ENCODE measurements at places on chromosomes 4 and X. TPM values are rescaled to one million over a fixed set of nuclear protein-coding genes. Genes with fewer than 3 reads are reported as not detected.
A peak's percentile ranks its signal among the peaks of the same experiment; 100 is the strongest.

- peaks cover 18% of the 10 kb centered on the region for H3K27me3 ChIP-seq
- H3K4me1 ChIP-seq = no peaks in the 10 kb centered on the region
- H3K27ac ChIP-seq = no peak overlapping the region
- DNase-seq = no peak
- no peak overlapping the region for H3K4me3 ChIP-seq
- H3K36me3 ChIP-seq = no peaks in the 10 kb centered on the region
Measured at GRCh38 chr4:185730387-185730786, 81.6 kb downstream of the SORBS2 start.

Gene CLCN4
- not detected for total RNA-seq

GRCh38 chr4:84362896-84363655 lies 136.0 kb downstream of the NKX6-1 start:
- no peaks in the 10 kb centered on the region for H3K27me3 ChIP-seq
- DNase-seq = no peak
- no peak overlapping the region for H3K27ac ChIP-seq
- no peaks in the 10 kb centered on the region for H3K4me1 ChIP-seq
- no peak overlapping the region for H3K4me3 ChIP-seq

Gene GYPB
- not detected for total RNA-seq

Gene STIM2
- total RNA-seq = 61.0 TPM

- peaks cover 37% of the 10 kb centered on the region for H3K4me1 ChIP-seq
- H3K36me3 ChIP-seq = peaks cover 8% of the 10 kb centered on the region
- no peak overlapping the region for H3K27ac ChIP-seq
- H3K4me3 ChIP-seq = no peak overlapping the region
- no peaks in the 10 kb centered on the region for H3K27me3 ChIP-seq
Measured at GRCh38 chr4:98932539-98932938, 3.6 kb upstream of the EIF4E start.

DNA sequence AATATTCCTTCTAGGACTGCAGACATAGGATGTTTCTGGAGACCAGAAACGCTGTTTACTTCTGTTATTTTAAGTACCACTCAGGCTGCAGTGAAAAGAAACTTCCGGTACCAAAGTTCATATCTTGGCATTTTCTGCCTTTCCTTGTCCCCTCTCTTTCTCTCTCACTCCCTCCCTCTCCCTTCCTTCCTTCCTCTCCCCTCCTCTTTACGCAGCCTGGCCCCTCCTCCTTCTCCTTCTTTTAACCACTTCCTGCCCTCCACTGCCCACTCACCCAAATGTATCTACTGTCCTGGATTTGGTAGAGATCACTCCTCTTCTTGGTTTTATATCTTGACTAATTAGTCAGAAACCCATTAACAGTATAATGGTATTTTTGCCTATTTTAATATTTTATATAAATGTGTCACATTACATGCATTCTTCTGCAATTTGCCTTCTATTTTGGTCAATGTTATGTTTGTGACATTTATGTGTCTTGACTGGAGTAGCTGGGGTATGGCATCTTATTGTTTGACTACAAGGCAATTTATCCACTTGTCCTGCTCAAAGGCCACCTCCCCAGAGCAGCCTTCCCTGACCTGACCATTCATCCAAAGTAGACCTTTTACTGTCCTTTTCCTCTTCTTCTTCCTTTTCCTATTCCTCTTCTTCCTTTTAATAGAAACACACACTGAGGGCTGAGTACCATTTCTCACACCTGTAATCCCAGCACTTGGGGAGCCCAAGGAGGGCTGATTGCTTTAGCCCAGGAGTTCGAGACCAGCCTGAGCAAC lies 56.9 kb downstream of the BCOR start:
- no peak for DNase-seq
- H3K27me3 ChIP-seq = no peaks in the 10 kb centered on the region

DNA sequence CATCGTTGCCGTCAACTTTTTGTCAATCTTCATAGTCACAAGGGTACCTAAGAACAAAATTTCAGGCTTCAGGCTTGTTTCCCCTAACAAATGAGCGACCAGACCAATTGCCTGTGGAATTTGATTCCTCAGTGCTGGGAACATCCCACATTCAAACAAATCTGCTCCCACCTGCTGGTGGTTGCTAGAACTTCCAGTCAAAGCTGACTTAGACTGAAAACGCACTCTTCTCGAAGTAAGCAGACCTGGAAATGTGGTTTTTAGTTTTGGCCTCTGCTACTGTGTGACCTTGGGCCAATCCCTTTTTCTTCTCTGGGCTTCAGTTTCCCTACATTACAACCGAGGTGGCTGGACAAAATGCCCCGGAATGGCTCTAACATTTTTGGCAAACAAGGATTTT lies 1.8 kb upstream of the GABRQ start:
- H3K36me3 ChIP-seq = no peaks in the 10 kb centered on the region
- H3K4me1 ChIP-seq = no peaks in the 10 kb centered on the region
- DNase-seq = no peak
- H3K4me3 ChIP-seq = no peak overlapping the region

Gene PABPC1L2B
- not detected for total RNA-seq

- no peaks in the 10 kb centered on the region for H3K4me1 ChIP-seq
- no peak for DNase-seq
- H3K36me3 ChIP-seq = no peaks in the 10 kb centered on the region
- H3K4me3 ChIP-seq = no peak overlapping the region
- no peak overlapping the region for H3K27ac ChIP-seq
Measured at GRCh38 chr4:181258569-181258968, 984.6 kb upstream of the TENM3 start.

DNA sequence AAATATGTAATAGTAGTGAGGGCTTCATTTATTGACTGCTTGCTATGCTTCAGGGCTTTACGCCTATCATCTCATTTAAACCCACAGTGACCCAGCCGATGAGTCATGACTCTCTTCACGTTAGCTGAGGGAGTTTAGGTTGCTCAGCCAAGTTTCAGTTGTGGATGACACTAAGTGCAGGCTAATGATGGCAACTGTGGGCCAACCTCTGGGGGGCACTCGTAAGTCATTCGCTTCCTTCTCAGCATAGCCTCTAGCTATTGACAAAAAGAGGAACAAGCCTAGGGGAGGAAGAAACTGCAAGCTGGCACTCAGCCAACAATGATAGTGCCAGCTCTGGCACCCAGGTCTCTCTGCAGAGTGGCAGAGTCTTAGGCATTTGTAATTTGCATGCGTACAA lies 325.0 kb downstream of the ARHGAP10 start:
- H3K27me3 ChIP-seq = no peaks in the 10 kb centered on the region
- DNase-seq = peak; percentile 72
- H3K4me3 ChIP-seq = no peak overlapping the region
- H3K36me3 ChIP-seq = peaks cover 46% of the 10 kb centered on the region

DNA sequence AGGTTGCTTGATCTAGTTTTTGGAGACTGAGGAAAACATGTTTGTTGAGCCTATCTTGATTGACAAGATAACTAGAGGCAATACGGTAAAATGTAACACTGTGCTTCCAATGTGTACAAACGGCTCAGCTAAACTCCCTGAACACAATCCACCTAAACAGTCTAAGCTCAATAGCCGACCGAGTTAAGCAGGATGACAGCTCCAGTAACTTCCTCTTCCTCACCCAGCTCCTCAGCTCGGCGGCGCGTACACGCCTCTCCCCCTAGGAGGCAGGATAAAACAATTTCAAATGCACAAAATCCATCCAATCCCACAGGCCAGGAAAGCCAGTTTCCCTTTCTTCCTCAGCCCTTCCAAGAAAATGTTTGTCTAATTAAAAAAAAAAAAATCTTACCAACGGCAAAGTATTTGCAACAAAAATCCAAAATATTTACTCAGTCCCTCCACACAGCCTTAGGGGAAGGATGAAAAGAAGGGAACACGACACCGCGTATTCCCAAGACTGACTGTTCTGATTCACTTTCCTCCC lies 1.0 kb downstream of the CNOT6L start:
- DNase-seq = peak; percentile 57
- peaks cover 32% of the 10 kb centered on the region for H3K36me3 ChIP-seq
- peak overlapping the region; percentile 96 for H3K27ac ChIP-seq
- peaks cover 56% of the 10 kb centered on the region for H3K4me1 ChIP-seq
- no peaks in the 10 kb centered on the region for H3K27me3 ChIP-seq

- H3K36me3 ChIP-seq = peaks cover 15% of the 10 kb centered on the region
- no peak overlapping the region for H3K4me3 ChIP-seq
- DNase-seq = no peak
- no peak overlapping the region for H3K27ac ChIP-seq
- H3K27me3 ChIP-seq = no peaks in the 10 kb centered on the region
Measured at GRCh38 chr4:98510340-98510739, 148.1 kb downstream of the TSPAN5 start.

- no peaks in the 10 kb centered on the region for H3K27me3 ChIP-seq
- H3K36me3 ChIP-seq = no peaks in the 10 kb centered on the region
- no peak overlapping the region for H3K27ac ChIP-seq
- H3K4me1 ChIP-seq = no peaks in the 10 kb centered on the region
- no peak for DNase-seq
- H3K4me3 ChIP-seq = no peak overlapping the region
Measured at GRCh38 chr4:166077782-166078181, 204.7 kb downstream of the TLL1 start.

Gene AMER1
- total RNA-seq = 4.2 TPM

GRCh38 chrX:40097504-40098263 lies at the start of gene BCOR:
BCOR (minus strand) TSS chrX:40097958; CDS start chrX:40077929, 20,029 bp downstream.
- peak; percentile 80 for DNase-seq
- peaks cover 28% of the 10 kb centered on the region for H3K4me1 ChIP-seq
- no peaks in the 10 kb centered on the region for H3K27me3 ChIP-seq
- peak within 1 kb of the TSS; percentile 91 for H3K4me3 ChIP-seq
- H3K36me3 ChIP-seq = peaks cover 10% of the 10 kb centered on the region

Gene PRDM5
- not detected for total RNA-seq

DNA sequence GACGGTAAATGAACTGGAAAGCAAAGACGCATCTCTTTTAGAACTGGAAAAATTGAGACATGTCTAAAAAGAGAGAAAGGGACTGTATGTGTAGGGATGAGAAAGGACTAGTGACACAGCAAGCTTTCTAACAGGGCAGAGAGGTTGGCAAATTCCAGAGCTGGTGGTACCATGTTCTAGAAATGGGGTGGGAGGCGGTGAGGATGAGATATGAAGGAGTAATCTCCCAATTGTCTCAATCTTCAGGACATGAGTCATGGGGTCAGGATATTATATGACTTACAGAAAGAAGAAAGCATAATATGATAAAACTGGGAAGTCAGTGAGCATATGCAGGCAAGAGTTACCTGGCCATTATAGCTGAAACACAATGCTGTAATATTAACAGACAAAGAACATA lies 14.2 kb downstream of the TAB3 start:
- no peak for DNase-seq
- peaks cover 11% of the 10 kb centered on the region for H3K36me3 ChIP-seq
- H3K27me3 ChIP-seq = no peaks in the 10 kb centered on the region
- H3K4me1 ChIP-seq = peaks cover 13% of the 10 kb centered on the region
- no peak overlapping the region for H3K27ac ChIP-seq

- no peak overlapping the region for H3K4me3 ChIP-seq
- H3K36me3 ChIP-seq = no peaks in the 10 kb centered on the region
- DNase-seq = no peak
- no peak overlapping the region for H3K27ac ChIP-seq
- no peaks in the 10 kb centered on the region for H3K4me1 ChIP-seq
Measured at GRCh38 chrX:95059909-95060308, 1385.9 kb downstream of the FAM133A start.

Gene FDCSP
- total RNA-seq = not detected

- peak overlapping the region; percentile 33 for H3K27ac ChIP-seq
- H3K36me3 ChIP-seq = peaks cover 29% of the 10 kb centered on the region
- no peak for DNase-seq
- H3K4me1 ChIP-seq = no peaks in the 10 kb centered on the region
Measured at GRCh38 chrX:46865281-46865680, 28.4 kb downstream of the RP2 start.

Gene TCEAL2
- total RNA-seq = not detected

GRCh38 chr4:107654694-107655093 lies 65.3 kb downstream of the PAPSS1 start:
- peaks cover 18% of the 10 kb centered on the region for H3K36me3 ChIP-seq
- H3K27ac ChIP-seq = no peak overlapping the region
- no peaks in the 10 kb centered on the region for H3K27me3 ChIP-seq
- no peaks in the 10 kb centered on the region for H3K4me1 ChIP-seq
- DNase-seq = no peak

Gene CCKAR
- not detected for total RNA-seq

DNA sequence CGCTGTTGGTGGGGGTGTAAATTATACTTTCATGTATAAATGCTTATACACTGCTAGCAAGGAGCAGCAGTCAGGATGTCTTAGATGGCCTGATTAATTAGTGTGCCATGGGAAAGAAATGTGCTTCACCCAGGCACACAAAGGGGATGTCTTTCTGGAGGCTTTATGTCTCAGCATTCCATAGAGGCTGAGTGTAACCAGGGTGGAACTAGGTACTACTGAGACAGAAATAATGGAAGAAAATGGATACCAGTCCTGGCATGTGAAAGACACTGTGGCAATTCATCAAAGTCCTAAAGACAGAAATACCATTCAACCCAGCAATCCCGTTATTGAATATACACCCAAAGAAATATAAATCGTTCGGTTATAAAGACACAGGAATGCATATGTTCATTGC lies 52.5 kb downstream of the PF4 start:
- H3K4me1 ChIP-seq = no peaks in the 10 kb centered on the region
- no peak overlapping the region for H3K27ac ChIP-seq
- H3K36me3 ChIP-seq = no peaks in the 10 kb centered on the region

GRCh38 chr4:184815046-184815877 lies 10.5 kb downstream of the ACSL1 start:
- no peak overlapping the region for H3K27ac ChIP-seq
- DNase-seq = no peak
- H3K4me3 ChIP-seq = no peak overlapping the region
- H3K36me3 ChIP-seq = peaks cover 1% of the 10 kb centered on the region
- peaks cover 37% of the 10 kb centered on the region for H3K4me1 ChIP-seq

Gene EVC2
- total RNA-seq = 0.56 TPM

DNA sequence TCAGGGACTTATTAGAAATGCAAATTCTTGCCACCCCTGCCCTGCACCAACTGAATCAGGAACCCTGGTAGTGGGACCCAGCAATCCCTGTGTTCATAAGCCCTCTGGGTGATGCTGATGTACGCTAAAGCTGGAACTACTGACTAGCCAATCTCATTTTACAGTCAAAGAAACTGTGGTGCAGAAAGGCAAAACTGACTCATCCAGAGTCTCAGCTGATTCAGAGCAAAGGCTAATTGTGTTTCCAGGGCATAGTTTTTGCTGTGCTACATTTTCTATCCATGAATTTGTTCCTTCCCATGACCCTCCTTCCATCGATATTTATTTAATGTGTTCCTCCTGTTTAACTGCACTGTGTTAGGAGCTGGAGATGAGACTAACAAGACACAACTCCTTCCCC lies 207.5 kb downstream of the REPS2 start:
- H3K4me3 ChIP-seq = no peak overlapping the region
- no peaks in the 10 kb centered on the region for H3K4me1 ChIP-seq
- H3K36me3 ChIP-seq = no peaks in the 10 kb centered on the region
- no peak overlapping the region for H3K27ac ChIP-seq
- DNase-seq = no peak
- peaks cover 4% of the 10 kb centered on the region for H3K27me3 ChIP-seq

Gene ATP8A1
- total RNA-seq = 20.9 TPM

GRCh38 chr4:132901224-132901623 lies 247.9 kb upstream of the PCDH10 start:
- H3K27ac ChIP-seq = no peak overlapping the region
- DNase-seq = no peak
